ENCODE measurements at places on chromosomes 2 and 18. TPM values are rescaled to one million over a fixed set of nuclear protein-coding genes. Genes with fewer than 3 reads are reported as not detected.
A peak's percentile ranks its signal among the peaks of the same experiment; 100 is the strongest.

Gene C2orf81
- 1.4 TPM for total RNA-seq

- no peak overlapping the region for H3K27ac ChIP-seq
- H3K4me3 ChIP-seq, result no peak overlapping the region
- peak; percentile 64 for DNase-seq
- no peaks in the 10 kb centered on the region for H3K36me3 ChIP-seq
- no peaks in the 10 kb centered on the region for H3K4me1 ChIP-seq
Measured at GRCh38 chr2:240358821-240359397, 76.6 kb upstream of the GPC1 start.

Gene EN1
- total RNA-seq, result not detected

GRCh38 chr2:176092270-176093144 lies at the start of gene HOXD13:
HOXD13 (plus strand) TSS chr2:176092721; CDS start chr2:176092891, 170 bp downstream.
- no peaks in the 10 kb centered on the region for H3K4me1 ChIP-seq
- no peak within 1 kb of the TSS for H3K4me3 ChIP-seq
- H3K27me3 ChIP-seq, result no peaks in the 10 kb centered on the region
- no peaks in the 10 kb centered on the region for H3K36me3 ChIP-seq

DNA sequence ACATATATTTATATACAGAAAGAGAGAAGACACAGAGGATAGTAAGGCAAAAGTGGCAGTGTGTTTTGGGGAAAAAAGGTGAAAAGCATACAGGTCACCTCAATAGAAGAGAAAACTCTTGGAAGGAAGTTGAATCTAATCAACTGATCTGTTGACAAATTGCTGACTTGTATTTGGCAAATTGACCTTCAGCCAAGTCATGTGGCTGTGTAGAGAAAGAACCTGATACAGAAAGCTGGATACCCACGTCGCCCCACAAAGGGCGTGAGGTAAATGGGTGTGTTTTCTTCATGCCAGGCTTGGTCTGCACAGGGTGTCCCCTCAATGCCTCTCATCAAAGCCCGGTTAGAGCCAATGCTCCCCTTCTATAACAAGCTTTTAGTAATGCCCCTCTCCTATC lies 230.0 kb upstream of the KLHL29 start:
- H3K4me3 ChIP-seq, result no peak overlapping the region
- no peaks in the 10 kb centered on the region for H3K4me1 ChIP-seq
- no peaks in the 10 kb centered on the region for H3K36me3 ChIP-seq
- H3K27ac ChIP-seq, result no peak overlapping the region
- no peaks in the 10 kb centered on the region for H3K27me3 ChIP-seq

DNA sequence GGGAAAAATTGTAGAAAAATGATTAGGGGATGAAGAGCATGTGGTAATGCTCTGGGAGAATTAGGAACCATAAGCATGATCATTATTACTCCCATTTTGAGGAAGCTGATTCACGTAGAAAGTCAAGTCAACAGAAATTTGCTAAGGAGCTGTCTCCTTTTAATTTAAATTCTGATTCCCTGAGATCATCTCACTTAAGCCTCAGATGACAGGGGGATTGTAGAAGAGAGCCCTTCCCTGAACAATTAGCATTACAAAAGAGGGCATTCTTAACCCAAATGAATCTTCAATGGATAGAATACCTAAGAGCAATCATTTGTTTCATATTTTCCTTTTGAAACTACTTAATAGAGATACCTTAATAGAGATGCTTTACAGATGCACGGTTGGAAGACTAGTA lies 267.9 kb downstream of the NYAP2 start:
- no peak for DNase-seq
- no peak overlapping the region for H3K4me3 ChIP-seq
- no peaks in the 10 kb centered on the region for H3K27me3 ChIP-seq
- H3K27ac ChIP-seq, result no peak overlapping the region

Gene FHOD3
- 31.2 TPM for total RNA-seq

GRCh38 chr2:45769056-45769455 lies 117.6 kb downstream of the PRKCE start:
- no peaks in the 10 kb centered on the region for H3K36me3 ChIP-seq
- H3K4me1 ChIP-seq, result no peaks in the 10 kb centered on the region
- H3K4me3 ChIP-seq, result no peak overlapping the region
- H3K27ac ChIP-seq, result no peak overlapping the region
- H3K27me3 ChIP-seq, result no peaks in the 10 kb centered on the region

Gene SERPINB13
- not detected for total RNA-seq

DNA sequence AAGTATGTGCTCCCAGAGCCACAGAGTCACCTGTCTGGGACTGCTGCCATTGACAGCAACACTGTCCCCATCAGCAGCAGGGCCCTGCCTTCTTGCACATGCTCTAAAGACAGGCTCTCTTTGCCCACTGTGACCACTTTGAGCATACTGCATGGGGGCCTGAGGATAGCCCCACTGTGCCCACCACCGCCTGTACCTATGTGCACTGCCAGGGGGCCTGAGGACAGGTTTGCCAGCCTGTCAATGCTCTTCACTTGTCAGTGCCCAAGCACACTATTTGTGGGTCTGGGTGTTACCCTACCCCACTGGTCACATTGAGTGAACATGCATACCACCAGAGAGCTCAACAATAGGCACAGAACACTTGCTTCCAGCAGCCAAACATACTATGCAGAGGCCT lies 1137.0 kb upstream of the FANCL start:
- no peaks in the 10 kb centered on the region for H3K27me3 ChIP-seq
- H3K4me1 ChIP-seq, result no peaks in the 10 kb centered on the region
- no peak overlapping the region for H3K27ac ChIP-seq
- H3K4me3 ChIP-seq, result no peak overlapping the region
- no peak for DNase-seq

DNA sequence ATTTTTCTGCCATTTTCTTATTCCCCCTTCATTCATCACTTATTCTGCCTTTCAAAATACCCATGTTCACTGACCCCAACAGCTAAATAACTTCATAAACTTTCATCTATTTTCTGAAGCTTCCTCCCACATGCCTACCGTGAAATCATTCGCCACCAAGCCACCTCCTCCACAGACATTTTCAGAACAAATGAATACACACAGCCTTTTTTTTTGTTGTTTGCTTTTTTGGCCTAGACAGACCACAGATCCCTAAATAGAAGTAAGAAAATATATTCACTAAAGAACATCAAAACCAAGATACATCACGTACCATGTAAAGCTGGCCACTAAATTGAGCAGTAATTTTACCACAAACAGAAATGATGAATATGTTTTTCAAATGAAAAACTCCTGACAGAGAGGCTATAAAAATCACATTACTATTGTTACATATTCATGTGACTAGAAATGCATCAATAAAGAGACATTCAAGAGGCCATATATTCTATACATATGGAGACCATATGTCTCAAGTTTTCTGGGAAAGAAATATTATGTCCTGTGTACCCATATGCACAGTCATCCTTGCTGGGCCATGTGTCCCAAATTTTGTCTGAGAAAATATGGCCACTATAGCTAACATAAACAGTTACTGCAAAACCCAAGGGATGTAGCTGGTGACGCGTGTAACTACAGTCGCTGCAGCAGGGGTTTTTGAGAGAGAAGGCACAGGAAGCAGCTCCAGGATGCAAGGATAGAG lies 200.3 kb downstream of the FBXO15 start:
- H3K36me3 ChIP-seq, result no peaks in the 10 kb centered on the region
- H3K4me1 ChIP-seq, result no peaks in the 10 kb centered on the region
- no peak overlapping the region for H3K4me3 ChIP-seq
- no peak overlapping the region for H3K27ac ChIP-seq
- no peaks in the 10 kb centered on the region for H3K27me3 ChIP-seq
- DNase-seq, result no peak

Gene PMAIP1
- 1.3 TPM for total RNA-seq

Gene SERPINB12
- not detected for total RNA-seq

DNA sequence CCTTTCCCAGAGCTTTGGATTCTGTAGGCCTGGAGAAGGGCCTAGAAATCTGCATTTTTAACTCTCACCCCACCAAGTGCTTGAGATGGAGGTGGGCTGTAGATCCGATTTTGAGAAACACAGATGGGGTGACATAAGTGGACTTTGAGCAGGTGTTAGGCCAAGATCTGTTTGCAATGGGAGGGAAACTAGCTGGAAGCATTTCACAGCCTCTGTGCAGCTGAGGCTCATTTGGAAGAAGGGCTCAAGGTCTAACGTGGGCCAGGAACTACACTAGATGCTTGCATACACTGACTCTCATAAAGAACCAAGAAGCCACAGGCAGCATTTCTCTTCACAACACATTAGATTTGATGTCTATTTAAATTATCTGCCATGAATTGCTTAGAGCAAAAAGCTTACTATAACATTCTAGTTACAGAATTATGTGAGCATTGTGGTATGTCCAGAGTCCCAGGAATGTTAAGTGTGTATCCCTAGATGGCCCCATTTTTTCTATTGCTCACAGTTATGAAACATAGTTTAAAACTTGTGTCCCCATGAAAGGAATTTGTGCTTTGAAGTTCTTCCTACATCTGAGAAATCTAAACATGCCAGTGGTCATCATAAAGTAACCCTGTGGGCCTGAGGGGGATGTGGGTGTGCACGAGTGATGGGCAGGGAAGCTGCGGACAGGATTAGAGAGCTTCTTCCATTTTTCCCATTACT lies 77.2 kb downstream of the CD28 start:
- no peak for DNase-seq
- H3K27ac ChIP-seq, result peak overlapping the region; percentile 76
- no peaks in the 10 kb centered on the region for H3K36me3 ChIP-seq
- no peaks in the 10 kb centered on the region for H3K4me1 ChIP-seq
- H3K27me3 ChIP-seq, result no peaks in the 10 kb centered on the region

GRCh38 chr2:100990166-100990565 lies 11.9 kb upstream of the RPL31 start:
- no peaks in the 10 kb centered on the region for H3K4me1 ChIP-seq
- H3K27ac ChIP-seq, result no peak overlapping the region
- no peaks in the 10 kb centered on the region for H3K27me3 ChIP-seq
- H3K36me3 ChIP-seq, result peaks cover 2% of the 10 kb centered on the region
- no peak for DNase-seq
- no peak overlapping the region for H3K4me3 ChIP-seq

DNA sequence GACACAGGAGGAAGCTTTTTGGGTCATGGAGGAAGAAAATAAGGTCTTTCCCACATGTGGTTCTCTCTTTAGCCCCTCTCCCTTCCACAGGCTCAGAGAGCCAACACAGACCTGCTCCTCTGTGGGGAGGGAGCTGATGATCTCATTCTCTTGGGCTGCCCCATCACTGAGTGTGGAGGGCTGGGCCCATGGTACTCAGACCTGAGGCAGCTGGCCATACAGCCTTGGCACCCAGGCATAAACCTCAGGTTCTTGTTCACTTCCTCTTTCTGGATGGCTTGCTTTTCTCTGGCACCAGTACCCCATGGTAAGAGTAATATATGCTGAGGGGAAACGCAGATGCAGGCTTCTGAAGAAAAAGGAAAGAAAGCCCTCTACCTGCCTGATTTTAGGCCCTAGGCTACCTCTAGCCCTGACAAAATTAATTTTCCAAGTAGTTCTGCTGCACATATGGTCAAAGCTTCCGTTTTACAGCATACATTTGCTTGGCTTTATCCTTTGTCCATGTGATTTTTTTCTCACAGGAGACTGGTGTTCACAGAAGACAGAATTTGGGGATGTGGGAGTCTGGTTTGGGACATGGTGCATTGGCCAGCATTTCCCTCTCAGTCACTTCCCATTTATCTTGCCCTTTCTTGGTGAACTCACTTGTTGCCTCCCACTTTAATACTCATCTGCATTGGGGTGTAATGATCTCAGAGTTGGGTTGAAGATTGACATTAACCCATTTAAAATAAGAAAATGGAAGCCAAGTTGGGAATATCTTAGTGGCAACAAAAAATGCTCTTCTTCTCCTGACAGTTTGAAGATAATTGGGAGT lies 11.1 kb downstream of the DHRS9 start:
- no peaks in the 10 kb centered on the region for H3K27me3 ChIP-seq
- no peaks in the 10 kb centered on the region for H3K4me1 ChIP-seq
- peak; percentile 51 for DNase-seq
- no peaks in the 10 kb centered on the region for H3K36me3 ChIP-seq

Gene NPHP1
- total RNA-seq, result 3.9 TPM

- no peaks in the 10 kb centered on the region for H3K36me3 ChIP-seq
- no peak for DNase-seq
- no peaks in the 10 kb centered on the region for H3K27me3 ChIP-seq
Measured at GRCh38 chr2:84931384-84931821, 25.9 kb downstream of the TMSB10 start.

DNA sequence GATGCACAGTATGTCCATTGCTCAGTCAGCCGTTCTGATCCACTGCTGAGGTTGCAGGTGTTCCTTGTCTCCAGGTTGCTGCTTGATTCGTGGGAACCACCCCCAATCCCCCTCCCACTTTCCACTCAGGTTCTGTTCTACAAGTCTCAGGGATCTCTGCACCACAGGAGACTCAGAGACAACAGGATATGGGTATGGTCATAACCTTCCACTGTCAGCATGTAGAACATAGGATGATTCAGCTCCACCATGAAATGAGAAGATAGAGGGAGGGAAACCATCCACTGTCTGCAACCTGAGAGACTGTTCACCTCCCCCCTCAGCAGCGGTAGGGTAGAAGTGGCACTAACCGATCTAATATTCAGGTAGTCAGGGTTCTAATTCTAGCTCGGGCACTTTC lies 19.0 kb upstream of the KLF7 start:
- H3K4me1 ChIP-seq, result no peaks in the 10 kb centered on the region
- no peak for DNase-seq
- no peak overlapping the region for H3K27ac ChIP-seq
- H3K36me3 ChIP-seq, result no peaks in the 10 kb centered on the region
- no peak overlapping the region for H3K4me3 ChIP-seq

DNA sequence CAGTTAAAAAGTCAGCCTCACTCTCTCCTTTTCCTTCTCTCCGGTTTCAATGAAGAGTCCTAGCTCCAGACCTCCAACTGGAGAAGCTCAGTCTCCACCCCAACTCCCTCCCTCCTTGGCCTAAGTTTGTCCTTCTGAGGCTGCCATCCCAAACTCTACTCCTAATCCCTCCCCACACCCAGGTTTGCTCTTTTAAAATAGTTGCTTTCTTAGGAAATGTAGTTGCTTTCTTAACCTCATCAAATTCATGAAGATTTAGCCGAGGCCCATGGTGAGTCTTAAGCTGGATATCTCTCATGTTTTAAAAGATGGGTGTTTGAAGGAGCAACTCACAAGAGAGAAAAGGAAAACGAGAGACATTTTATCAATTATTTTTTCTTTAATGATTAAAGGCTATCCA lies 937 bp upstream of the LANCL1 start:
- no peak overlapping the region for H3K4me3 ChIP-seq
- no peak for DNase-seq
- no peaks in the 10 kb centered on the region for H3K36me3 ChIP-seq
- H3K4me1 ChIP-seq, result no peaks in the 10 kb centered on the region

DNA sequence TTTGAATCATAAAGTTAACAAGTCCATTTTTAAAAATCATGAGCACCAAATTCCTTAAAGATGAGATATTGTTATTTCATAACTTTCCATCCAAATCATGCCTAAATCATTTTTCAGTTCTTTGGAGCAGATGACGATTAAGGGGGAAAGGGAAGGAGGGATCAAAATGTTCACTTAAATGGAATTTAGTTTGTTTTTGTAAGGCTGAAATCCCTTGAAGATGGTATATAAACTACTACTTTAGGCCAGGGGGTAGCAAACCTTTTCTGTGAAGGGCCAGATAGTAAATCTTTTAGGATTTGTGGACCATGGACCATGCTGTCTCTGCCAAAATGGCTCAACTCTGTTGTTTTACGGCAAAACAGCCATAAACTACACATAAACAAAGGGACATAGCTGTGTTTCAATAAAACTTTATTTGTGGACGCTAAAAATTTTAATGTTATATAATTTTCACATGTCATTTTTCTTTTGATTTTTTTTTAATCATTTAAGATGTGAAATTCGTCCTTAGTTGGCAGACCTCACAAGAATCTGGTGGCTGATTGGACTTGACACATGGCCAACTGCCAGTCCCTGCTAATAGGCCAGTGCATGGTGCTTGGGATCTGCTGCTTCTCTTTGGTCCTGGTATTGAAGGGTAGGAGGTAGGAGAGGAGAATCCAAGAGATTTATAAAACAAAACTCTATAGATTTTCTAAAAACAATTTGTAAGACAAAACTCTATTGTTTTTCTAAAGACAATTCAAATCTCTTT lies 52.0 kb upstream of the RTN4 start:
- H3K27me3 ChIP-seq, result no peaks in the 10 kb centered on the region
- no peak for DNase-seq
- peaks cover 6% of the 10 kb centered on the region for H3K4me1 ChIP-seq
- no peak overlapping the region for H3K4me3 ChIP-seq

Measured in aorta (tissue), 5 donors.